ENCODE measurements at places on chromosomes 6 and 20.

DNA sequence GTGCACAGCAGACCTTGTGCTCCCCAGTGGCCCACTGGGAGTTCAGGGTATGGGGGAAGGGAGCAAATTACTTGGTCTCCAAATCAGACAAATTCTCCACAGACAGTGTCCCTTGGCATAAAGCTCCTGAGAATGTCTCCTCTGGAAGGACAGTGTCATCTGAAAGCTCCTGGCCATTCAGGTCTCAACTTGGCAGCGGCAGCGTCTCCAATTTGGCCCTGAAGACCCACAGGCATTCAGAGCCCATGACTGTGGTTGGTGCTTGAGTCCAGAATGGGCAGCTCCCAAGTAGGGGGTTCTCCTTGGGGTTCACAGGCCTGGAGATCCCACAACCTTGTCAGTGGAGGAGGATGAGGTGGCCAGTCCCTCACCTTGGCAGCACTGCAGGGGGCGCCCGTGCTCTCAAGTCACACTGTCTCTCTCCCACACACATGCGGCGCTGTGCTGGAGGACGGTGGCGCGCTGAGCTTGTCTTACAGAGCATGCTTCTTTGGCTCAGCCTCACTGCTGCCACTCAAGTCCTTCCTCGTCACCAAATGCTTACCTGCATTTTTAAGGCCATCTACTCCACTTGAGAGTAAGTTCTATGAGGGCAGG lies 20.7 kb downstream of the DYNLRB1 start:
- DNase-seq = no peak

DNA sequence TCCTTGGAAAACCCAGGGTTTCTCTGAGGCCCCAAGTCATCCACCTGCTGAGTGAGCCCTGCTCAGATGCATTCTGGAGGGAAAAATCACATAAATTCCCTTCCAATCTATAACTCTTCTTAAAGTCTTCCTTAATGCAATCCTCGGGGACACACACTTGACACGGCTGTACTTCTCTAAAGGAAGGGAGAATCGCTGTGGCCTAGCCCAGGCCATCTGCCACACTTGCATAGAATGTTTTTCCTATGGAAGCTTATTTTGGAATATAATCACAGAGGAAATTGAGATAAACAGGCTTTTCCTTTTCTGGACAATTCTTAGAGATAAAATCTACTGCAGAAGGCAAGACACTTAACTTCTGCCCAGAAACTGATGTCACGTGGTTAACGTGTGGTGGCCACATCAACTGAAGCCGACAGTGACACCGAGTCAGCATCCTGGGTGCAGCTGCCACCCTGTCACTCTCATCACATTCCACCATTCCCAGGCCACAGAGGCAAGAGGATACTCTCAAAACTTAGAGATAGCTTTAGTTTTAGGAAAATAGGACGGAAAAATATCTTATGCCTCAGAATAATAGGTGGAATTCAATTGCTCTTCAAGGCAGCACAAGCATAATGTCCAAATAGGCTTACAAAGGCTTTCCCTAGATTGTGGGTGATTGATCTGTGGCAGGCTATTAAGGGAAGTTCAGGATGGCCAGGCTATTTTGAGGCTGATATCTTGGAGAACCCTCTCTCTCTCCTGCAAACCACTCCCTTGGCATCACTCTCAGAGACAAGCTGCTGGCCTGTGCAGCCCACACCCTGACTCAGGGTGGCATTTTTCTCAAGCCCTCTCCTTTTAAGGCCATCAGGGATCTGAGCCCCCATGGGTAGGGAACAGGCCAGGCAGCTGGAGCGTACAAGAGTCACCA lies 29.6 kb downstream of the PSMB1 start:
- no peak for DNase-seq

DNA sequence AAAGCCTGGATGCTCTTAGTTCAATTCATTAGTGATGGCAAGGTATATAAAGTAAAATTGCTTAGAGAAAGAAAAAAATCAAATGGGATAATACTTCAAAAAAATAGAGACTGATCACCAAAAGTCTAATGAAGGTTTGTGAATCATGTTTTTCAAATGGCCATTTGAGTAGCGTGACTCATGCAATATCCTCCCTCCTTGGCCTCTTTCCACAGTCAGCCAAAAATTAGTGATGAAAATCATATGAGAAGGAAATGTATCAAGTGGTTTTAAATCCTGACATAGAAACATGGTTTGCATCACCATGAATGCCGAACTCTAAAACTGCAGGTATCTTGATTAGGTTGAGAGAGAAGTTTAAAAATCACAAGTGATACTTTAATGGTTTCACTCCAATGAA lies 1.2 kb upstream of the COL19A1 start:
- no peak for DNase-seq

DNA sequence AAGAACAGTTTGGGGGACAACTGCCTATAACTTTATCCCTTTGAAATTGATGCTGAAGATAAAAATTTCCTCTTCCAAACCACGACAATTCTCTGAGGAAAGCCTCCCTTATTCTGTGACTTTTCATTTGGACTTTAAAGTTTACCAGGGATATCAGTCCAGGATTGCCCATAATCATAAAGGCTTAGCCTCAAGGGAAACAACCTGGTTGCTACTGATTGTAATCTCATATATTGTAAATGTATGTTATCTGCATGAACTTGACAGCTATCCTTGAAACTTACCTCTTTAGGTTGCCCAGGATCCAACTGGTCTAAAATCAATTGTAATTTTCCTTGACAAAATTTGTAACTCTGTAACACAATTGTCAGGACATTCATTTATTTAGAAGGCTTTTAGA lies 23.8 kb downstream of the TBC1D32 start:
- no peak for DNase-seq

DNA sequence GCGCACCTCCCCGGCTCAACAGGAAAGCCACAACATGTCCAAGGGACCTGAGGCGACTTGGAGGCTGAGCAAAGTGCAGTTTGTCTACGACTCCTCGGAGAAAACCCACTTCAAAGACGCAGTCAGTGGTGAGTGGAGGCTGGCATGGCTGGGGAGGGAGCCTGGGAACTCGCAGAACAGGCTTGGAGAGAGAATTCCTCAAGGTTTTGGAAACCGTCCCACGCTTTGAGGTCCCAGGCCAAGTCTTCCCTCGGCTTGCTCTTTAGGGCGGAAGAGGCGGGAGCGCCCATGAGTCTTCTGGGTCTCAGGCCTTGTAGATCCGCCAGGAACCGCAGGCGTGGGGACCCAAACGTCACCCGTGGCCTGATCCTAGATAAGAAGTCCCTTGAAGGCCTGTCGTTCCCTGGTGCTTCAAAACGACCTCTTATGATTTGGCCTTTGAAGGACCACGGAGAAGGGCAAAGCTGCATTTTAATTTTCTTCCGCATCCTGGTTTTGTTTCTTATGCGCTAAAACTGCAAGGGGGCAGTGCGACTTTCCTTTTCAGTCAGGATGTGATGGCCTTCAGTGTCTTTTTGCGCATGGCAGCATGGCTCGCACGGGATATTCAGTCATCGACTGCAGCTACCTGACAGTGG lies 2.0 kb downstream of the LAMP5 start:
- no peak for DNase-seq

- DNase-seq = no peak
Measured at GRCh38 chr6:160115421-160115820, 6.2 kb upstream of the SLC22A1 start.

GRCh38 chr20:10171864-10172751 lies 46.5 kb upstream of the SNAP25 start:
- no peak for DNase-seq

DNA sequence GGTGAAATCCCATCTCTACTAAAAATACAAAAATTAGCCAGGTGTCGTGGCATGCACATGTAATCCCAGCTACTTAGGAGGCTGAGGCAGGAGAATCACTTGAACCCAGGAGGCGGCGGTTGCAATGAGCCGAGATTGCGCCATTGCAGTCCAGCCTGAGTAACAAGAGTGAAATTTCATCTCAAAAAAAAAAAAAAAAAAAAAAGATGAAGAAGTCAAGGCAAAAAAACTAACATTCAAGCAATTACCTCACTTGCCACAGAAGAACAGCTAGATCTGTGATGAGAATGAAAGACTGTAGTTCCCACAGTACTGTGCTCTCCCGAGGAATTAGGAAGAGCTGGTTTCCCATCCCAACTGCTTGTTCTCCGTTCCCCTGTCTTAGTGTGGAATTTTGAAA lies 144.7 kb upstream of the ECI2 start:
- DNase-seq = no peak

DNA sequence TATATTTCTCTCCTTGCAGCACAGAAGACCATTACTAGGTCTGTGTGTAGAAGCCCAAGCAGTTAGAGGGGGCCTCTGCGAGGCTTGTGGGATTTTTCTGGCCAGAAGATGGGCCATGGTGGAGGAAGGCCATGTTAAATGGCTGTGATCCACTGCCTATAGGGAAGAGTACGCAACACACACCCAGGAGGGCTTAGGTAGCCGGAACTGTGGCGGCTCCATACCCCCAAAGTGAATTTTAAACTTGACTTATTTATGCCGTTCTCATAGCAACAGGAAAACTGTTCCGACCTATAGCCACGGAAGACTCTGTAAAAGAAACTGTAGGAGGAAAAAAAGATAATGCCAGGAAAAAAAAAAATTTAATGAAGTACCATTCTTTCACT lies 69.5 kb downstream of the SLX4IP start:
- no peak for DNase-seq

GRCh38 chr6:71332012-71332411 lies 43.4 kb downstream of the OGFRL1 start:
- DNase-seq = no peak

GRCh38 chr20:44153636-44154043 lies 33.3 kb downstream of the JPH2 start:
- DNase-seq = no peak

- DNase-seq = no peak
Measured at GRCh38 chr6:21476112-21476511, 117.4 kb upstream of the SOX4 start.

DNA sequence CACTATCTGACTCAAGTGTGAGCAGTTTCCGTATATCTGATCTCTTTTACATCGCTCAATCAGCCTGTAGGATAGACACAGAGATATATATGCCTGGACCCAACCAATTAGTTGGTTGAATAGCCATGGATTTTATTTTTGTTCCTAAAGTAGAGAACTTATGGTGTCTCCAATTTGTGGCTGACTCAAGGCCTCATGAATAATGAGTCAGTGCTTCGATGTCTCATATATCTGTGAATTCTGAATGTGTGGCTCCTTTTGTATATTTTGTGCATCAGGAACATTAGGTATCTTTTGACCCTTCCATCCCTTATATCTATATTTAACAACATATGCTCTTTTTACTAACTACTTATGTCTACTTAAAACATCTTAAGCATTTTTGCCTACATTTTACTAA lies 64.5 kb downstream of the OR2B2 start:
- no peak for DNase-seq

DNA sequence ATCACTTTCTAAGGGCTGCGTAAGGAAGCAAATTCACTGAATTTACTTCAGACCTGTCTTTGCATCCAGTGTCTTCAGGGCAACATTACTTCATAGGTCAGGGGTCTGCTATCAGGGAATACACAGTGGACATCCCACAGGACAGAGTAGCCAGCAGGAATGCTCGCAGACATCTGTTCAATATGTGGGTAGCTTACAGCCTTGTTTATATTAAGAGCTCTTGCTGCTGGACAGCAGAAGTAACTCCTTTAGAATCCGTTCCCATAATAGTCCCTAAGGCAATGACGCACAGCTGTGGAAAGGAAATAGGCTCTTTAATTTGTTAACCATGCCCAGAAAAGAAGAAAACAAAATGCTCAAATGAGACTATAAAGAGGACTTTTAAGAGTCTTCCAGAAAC lies 198.7 kb downstream of the MOXD1 start:
- no peak for DNase-seq

GRCh38 chr6:122789182-122790027 lies at the start of gene SMPDL3A:
TSS of gene SMPDL3A (plus strand) at chr6:122789258. CDS start at chr6:122789347, 89 bp downstream.
- DNase-seq = no peak

DNA sequence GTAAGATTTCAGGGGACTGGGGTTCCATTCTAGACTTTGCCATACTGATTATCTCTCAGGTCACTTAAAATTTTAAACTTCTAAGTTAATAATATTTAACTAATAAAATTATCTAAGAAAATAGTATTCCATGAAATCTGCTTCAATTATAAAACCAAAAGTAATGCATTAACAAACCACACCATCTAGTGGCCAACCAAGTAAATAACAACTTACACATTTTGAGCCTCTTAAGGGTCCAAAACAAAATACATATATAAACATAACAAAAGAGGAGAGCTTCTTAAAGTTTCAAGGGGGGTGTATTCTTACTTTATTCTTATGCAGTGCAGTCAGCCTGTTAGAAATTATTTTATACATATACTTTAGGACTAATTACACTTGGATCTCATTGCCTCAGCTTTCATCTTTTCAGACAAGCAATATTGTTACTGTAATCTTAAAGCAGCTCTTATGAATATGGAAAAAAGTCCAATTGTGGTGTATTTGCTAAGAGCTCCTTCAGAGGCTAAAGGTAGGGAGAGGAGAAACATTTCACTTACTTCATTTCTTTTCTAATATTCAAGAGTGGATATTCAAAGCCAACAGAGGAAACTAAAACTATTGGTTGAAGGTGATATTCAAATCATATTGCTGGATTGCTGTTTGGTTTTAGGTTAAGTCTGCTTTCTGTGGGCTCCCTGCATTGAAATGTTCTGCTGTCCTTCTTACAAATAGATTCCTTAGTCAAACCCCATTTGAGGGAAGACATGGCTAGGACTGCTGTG lies 199.7 kb upstream of the SIM1 start:
- DNase-seq = no peak

DNA sequence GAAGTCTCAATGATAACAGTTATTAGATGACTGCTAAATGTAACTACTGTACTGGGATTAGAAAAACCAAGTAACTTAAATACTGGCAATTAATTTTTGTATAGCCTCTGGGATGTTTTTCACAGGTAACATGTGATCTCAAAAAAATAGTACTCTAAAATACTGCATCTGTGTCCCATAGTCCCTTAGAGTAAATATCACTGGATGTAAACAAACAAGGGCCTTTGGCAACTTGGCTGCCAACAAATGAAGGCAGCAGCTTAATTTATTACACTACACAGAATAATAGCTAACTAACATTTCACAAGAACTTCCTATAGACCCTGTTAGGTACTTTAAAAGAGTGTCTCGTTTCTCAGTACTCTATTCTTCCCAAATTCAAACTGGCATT lies 14.0 kb downstream of the ARHGAP18 start:
- no peak for DNase-seq

GRCh38 chr6:51992876-51993275 lies 94.5 kb downstream of the PKHD1 start:
- no peak for DNase-seq

DNA sequence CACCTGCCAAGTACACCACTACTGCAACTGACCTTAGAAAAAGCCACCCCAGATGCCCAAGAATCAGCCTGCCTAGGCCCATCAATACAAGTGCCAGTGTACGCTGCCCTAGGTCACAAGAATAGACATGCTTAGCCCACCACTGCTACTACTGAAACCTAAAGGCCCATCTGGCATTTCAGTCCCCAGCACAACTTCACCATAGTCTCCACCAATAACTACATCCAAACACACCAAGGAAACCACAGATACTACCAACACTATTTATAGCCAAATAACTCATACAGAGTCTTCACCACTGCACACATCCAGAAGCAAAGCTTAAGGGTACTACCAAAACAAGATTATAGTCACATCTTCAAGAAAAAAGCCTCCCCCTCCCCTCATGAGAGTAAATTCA lies 28.2 kb downstream of the TREML4 start:
- no peak for DNase-seq

All from activated naive CD4-positive, alpha-beta T cell (primary cell).